ENCODE measurements at places on chromosomes 4 and X. TPM values are rescaled to one million over a fixed set of nuclear protein-coding genes. Genes with fewer than 3 reads are reported as not detected.

DNA sequence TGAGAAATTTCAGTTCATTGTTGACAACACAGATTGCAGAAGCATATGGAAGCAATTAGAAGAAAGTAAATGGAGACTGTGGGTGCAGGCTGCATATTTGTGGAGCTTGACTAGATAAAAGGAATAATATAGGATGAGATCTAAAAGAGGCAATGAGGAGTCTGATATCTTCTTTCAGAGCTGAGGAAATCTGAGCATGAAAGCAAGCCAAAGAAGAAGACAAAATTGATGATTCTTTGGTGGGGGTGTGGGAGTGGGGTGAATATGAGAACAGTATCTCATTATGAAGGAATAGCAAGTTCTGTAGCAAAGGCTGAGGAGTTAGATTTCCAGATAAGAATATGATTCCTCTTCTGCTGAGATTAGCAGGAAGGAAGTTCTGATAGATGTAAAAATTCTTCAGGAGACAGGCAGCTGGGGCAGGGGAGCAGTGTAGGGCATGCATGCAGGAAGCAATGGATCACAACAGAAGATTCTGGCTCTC, 6.1 kb upstream of the PDHA2 start:
- no peak for DNase-seq

- peak; percentile 94 for DNase-seq
These were observed 28.7 kb upstream of the STOX2 start for GRCh38 chr4:183876268-183876934.

DNA sequence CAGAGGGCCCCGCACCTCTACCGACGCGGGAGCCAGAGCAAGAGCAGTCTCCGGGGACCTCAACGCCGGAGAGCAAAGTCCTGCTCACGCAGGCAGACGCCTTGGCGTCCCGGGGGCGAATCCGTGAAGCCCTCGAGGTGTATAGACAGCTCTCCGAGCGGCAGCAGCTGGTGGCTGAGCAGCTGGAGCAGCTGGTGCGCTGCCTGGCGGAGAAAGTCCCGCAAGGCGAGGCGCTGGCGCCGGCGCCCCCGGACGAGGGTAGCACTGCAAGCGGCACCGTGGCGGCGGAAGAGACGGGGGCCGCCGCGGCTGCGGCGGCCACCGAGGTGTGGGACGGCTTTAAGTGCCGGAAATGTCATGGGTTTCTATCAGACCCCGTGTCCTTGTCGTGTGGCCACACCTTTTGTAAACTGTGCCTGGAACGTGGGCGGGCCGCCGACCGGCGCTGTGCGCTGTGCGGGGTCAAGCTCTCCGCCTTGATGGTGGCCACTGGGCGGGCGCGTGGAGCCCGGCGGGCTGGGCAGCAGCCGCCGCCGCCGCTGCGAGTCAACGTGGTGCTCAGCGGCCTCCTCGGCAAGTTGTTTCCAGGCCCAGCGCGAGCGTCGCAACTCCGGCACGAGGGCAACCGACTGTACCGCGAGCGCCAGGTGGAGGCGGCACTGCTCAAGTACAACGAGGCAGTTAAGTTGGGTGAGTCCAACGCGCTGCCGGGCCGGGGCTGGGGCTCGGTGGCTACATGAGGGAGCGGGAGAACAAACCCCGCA, 672 bp downstream of the LONRF3 start:
- peak; percentile 82 for DNase-seq

DNA sequence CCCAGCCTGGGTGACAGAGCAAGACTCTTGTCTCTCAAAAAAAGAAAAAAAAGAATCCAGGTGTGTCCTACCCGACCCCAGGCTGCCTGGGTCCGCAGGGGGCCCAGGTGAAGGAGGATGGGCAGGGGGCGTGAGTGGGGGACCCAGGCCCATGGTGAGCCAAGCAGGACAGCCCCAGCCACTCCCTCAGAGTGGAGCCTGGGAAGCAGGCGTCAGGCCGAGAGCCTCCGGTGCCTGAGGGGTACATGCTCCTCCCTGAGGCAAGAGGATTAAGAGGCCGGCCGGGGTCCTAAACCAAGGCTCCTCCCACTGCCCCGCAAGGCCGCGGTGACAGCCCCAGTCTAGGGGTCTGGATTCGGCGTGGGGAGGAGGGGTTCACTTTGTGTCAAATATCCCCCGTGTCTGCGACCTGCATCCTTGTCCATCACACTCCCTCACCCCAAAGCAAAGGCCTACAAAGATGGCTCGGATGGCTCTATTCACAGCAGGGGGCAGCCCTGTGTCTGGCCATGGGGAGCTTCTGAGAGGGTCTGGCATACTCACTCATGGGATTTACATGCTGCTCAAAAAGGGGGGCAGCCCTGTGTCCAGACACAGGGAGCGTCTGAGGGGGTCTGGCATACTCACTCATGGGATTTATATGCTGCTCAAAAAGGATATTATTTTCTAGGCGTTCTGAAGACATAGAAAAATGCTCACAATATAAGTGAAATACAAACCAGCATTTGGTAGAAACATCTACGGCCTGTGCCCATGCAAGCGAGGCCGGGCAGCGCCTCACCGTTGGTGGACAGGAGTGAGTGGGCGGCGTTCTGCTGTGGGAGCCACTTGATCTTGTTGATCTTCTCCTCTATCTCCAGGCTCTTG, 94.6 kb downstream of the PPP2R2C start:
- DNase-seq = peak; percentile 64

DNA sequence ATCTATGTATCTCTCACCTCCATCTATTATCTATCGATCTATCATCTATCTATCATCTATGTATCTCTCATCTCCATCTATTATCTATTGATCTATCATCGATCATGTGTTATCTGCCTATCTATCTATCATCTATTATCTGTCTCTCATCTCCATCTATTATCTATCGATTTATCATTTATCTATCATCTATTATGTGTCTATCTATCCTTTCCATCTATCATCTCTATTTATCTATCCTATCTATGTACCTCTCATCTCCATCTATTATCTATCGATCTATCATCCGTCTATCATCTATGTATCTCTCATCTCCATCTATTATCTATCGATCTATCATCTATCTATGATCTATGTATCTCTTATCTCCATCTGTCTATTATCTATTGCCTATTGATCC, 188.1 kb downstream of the ASMT start:
- no peak for DNase-seq

GRCh38 chr4:178185517-178185916, 743.3 kb upstream of the AGA start:
- no peak for DNase-seq

- no peak for DNase-seq
These were observed 22.4 kb downstream of the GAB1 start for GRCh38 chr4:143358923-143359643.

DNA sequence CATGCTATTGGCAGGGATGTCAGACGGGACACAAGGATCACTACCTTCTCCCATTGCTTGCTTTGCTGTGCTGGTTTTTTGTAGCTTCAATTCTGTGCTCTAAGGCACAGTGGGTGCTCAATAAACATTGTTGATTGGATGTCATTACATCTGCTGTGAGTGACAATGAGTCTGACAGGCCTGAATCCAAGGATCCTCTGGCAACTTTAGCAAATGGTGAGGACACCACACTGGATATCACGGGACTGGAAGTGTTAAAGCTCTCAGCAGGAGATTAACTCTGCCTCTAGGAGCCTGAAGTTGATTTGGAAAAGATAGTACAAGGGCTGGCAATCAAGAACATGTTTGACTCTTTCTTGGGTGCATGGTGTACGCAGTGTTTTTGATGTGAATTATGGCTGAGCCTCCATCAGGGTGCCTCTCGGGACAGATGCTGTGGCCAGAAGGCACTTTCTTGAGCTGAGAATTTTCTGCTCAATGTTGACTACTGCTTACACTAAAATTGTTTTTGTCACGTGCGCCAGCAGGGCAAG, 217.9 kb downstream of the ARAP2 start:
- no peak for DNase-seq

DNA sequence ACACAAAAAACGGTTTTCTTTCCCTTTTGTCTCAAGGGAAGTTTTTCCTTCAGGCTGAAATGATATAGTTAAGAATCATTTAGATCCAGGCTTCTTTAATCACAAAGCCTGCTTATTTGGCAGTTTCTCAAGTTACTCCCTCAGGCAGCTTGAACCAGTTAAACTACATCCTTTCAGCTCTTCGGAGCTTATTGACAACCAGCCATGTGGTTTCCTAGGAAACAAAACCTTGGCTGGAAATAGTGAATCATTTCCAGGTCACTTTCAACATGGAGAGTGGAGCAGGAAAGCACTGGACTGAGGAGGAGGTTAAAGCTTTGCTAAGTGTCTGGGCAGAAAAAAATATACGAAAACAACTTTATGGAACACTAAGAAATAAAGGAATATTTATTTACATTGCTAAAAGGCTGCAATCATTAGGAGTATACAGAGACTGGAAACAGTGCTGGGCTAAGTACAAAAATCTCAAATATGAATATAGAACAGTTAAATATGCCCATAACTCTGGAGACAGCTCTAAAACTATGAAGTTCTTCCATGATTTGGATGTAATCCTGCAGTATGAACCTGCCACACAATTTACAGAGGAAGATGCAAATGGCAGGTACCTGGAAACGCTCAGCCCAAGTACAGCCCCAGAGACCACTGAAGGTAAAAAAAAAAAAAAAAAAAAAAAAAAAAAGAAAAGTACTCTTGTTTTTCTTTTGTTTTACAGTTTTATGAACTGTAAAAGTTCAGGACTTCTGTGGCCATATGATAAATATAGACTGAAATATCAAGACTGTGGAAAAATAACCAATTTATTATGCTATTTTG, 23.2 kb upstream of the AASDH start:
- DNase-seq = no peak

The EGF gene
- 0.29 TPM for total RNA-seq

The CORIN gene
- total RNA-seq = 0.52 TPM

The DCHS2 gene
- 0.03 TPM for total RNA-seq

The RNF212 gene
- total RNA-seq = 1.3 TPM

The RIBC1 gene
- 0.48 TPM for total RNA-seq

Data from aorta (tissue), 5 donors.